Right hindlimb (tissue), 1 donor: ENCODE measurements at places on chromosomes 2 and 18.

DNA sequence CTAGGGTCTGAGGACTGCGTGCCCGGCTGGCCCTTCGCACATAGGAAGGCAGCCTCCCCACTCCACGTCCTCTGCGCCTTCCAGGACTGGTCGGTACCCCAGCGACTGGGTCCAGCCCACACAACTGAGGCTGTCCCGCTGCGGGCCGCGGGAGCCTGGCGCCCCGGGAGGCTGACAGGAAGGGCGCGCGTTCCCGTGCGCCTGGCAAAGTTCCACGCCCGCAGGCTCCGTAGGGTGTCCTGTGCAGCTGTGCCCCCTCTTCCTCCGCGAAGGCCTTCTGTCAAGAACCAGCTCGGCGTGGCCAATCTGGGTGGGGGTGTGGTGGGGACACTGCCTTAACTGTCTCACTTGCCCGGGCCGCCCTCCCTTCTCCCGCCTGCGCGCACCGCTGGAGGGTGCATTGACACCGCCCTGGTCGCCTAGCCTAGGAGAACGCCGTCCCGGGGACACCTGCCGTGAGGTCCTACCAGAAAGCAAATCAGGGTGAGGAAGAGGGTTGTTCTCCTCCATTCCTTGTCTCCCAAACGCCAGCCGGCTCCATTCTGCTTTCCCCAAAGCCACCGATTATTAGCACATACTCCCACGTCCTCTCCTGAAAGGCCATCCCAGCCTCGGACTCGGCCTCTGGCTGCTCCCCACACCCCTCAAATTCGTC is 618 bp upstream of the LYPD1 start:
- DNase-seq = peak; percentile 47

DNA sequence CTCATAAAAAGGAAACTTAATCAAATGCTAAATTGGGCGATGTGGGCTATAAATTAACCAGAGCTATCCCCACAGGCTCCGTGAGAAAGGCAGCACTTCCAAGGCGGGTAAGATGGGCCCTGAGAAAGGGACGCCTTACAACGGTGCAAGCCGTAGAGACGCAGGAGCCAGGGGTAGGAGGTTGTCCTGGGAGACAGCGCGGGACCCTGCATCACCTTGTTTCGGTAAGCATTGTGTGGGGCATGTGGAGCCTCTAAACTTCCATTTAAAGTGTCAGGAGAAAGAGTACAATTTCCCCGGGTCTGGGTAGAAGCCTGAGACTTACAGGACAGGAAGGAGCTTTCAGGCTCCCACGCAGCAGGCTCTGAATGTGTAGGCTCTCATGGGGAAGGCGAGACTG is 1.2 kb upstream of the PER2 start:
- DNase-seq = no peak

DNA sequence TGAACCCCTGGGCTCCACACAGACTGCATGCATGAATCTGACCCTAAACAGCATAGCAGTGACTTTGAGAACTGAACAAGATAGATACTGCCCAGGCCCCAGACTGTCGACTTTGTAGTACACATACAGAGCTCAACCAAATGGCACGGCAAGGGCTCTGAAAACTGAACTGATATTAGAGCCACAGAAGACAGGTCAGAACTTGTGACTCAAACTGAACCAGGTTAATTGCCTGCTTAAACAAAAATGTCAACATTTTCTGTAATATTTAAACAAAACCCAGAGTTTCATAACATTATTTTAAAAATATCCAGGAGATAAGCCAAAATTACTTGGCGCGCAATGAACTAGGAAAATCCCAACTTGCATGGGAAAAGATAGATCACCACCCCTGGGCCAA is 260.3 kb downstream of the TPGS2 start:
- DNase-seq = no peak

- DNase-seq = no peak
These were observed 59.4 kb downstream of the CERS6 start for GRCh38 chr2:168515502-168515901.

DNA sequence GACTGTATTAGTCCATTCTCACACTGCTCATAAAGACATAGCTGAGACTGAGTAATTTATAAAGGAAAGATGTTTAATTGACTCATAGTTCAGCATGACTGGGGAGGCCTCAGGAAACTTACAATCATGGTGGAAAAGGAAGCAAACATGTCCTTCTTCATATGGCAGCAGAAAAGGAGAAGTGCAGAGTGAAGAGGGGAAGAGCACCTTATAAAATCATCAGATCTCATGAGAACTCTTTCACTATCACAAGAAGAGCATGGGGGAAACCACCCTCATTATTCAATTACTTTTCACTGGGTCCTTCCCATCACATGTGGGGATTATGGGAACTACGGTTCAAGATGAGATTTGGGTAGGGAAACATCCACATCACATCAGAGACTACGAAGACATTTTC is 43.0 kb upstream of the CAVIN2 start:
- DNase-seq = no peak

DNA sequence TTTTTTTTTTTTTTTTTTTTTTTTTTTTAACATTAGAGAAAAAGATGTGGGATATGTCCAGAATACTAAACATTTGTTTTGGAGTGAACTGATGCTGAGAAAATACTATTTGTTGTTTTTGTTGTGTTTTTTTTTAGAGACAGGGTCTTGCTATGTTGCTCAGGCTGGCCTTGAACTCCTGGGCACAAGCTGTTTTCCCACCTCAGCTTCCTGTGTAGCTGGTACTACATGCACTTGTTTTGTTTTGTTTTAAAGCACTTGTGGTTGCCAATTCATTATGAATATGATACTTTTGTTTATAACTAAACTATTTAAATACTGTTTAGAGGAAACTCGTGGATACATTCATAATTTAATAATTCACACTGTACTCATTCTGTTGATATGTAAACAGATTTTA is 33.4 kb upstream of the DYSF start:
- DNase-seq = no peak

DNA sequence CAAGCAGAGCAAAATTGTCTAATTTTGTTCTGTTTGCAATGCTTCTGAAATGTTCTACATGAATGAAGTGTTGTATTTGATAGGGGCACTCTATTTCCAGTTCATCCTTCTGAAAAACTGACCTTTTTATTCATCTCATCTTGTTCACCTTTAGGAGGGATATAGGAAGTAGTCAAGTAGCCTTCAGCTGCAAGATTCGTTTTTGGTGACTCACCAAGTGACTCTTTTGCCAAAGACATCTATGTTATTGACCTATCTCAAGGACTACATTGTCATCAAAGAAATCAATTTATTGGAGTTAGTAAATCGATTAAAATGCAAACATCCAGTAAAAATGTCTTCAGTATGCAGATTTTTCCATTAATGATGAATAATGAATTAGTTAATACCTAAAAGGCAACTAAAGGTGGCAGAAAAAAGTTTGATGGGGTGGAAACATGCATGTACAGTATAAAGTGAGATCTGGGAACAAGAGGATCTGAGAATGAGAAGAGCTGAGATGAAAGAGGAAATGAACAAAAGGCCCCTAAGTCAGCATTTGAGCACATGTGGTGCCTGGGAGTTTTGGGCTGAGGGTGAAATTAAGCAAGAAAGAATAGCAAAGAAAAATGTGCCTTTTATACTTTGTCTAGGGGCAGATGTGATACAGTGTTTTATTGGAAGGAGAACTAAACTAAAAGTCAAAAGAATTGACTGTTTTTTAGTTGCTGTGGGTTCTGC is 255.1 kb upstream of the LINC00305 start:
- no peak for DNase-seq

GRCh38 chr2:141493936-141494335 is 636.9 kb downstream of the LRP1B start:
- DNase-seq = no peak

- no peak for DNase-seq
These were observed 555.2 kb downstream of the DCDC2C start for GRCh38 chr2:4258563-4258962.

- no peak for DNase-seq
These were observed 13.8 kb upstream of the SCYGR1 start for GRCh38 chr2:227401550-227401949.

DNA sequence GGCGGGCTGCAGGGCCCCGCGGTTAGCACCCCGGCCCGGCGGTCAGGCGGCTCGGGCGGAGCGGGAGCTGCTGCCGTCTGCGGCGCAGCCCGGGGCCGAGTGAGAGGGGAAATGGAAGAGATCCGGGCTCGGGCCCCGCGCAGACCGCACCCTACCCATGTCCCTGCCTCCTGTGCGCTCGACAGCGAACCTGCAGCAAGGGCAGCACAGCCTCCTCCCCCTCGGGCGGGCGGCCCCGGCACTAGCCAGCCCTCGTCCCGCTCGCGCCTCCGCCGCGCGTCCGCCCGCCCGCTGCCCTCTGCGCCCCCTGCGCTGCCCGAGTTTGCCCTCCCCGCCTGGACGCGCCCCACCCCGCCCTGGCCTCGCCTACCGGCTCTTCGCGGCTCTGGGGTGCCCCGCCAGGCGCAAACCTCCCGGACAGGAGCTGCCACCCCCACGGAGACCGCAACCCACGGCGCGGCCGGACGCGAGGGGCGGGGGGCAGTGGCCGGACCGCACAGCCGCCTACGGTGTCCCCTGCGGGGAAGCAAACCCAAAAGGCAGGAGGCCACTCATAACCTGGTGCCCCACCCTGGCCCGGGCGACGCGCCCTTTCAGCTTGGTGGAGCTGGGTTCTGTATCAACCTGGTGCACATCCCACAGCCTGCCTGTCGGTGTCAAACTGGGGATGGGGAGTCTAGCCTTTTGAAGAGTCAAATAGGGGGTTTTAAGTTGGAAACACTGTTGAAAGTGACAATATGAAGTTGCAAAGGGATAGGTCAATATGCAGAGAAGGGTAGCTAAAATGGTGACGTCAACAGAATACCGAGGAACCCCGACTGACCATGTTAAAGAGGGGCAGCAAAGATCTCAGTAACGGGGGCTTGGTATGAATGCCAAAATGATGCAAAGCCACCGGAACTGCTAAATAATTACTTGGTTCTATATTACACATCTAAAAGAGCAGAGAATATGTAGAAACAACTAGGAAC is at the start of gene IHH:
TSS of gene IHH (minus strand) at position 101 of the 971 bp plus-strand sequence. CDS start 454 bp downstream, outside the sequence.
- DNase-seq = no peak

- no peak for DNase-seq
These were observed 71.7 kb upstream of the SIX3 start for GRCh38 chr2:44869761-44870160.

GRCh38 chr2:176599796-176600485 is 330.7 kb downstream of the MTX2 start:
- no peak for DNase-seq

DNA sequence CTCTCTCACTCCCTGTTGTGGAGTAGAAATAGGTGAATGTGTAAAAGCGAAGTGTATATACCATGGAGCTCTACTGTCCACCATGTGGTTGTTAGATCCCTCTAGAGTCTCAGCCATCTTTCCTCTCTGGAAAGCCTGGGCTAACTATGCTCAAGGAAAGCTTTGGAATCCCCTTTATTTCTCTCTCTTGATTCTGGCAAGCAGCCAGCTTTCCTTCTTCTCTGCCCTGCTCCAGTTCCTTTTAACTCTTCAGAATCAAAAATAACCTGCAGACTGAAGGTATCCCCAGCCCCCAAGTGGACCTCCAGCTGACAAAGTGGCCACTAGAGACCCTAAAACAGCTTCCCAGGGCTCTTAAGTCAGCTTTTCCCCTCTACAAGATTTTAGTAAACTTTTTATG is 381.9 kb downstream of the PLCL1 start:
- DNase-seq = no peak

- DNase-seq = no peak
These were observed 1.1 kb downstream of the SPEG start for GRCh38 chr2:219435701-219436100.

GRCh38 chr2:191678437-191679100 is 633 bp downstream of the NABP1 start:
- DNase-seq = peak; percentile 48

GRCh38 chr2:8171608-8172007 is 510.2 kb upstream of the ID2 start:
- no peak for DNase-seq

- peak; percentile 67 for DNase-seq
These were observed 108.3 kb downstream of the SMAD7 start for GRCh38 chr18:48842259-48843061.

DNA sequence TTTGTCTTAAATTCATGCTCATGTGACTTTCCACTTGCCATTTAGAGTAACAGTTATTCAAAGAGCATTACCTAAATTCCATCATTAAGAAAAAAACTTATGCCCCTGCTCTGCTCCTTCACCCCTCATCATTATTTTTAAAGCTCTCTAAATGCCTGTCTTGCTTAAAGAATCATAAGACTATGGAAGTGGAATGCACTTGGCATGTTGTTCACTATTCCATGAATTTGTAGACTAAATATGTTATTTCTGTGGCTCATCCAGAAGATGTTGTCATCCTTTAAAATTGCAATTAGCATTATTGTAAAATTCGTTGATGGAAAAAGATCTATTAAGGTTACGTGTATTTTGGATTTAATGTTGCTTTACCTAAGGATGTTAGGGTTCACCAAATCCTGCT is 61.8 kb downstream of the FMNL2 start:
- no peak for DNase-seq

DNA sequence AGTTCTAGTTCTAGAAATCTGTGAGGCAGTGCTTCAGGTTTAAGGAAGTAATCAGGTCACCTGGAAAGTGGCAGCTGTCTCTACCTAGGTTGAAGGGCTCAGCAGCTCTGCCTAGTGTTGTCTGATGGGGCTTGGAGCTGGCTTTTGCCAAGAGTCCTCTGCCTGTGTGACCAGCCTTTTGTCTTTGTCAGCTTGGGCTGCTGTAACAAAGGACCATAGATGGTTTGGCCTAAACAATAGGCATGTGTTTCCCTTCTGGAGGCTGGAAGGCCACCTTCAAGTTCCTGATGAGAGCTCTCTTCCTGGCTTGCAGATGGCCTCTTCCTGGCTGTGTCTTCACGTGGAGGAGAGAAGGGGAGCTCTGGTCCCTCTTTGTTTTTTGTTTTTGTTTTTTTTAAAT is 13.3 kb downstream of the UBE2F start:
- DNase-seq = no peak

DNA sequence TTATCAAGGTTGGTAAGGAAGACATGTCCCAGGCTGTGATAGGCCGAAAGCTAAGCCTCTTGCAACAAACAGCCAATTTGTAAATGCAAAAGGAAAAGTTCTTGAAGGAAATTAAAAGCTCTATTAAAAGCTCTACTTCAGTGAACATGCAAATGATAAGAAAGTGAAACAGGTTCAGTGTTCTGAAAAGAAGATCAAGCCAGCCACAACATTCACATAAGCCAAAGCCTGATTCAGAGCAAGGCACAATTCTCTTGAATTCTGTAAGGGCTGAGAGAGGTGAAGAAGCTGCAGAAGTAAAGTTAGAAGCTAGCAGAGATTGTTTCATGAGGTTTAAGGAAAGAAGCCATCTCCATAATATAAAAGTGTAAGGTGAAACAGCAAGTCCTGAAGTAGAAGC is 1259.5 kb upstream of the PIK3C3 start:
- DNase-seq = no peak

GRCh38 chr2:207624185-207625013 is 795 bp downstream of the METTL21A start:
- DNase-seq = peak; percentile 81

GRCh38 chr2:168089200-168089599 is 158.2 kb downstream of the STK39 start:
- no peak for DNase-seq
